ENCODE measurements at places on chromosomes 7 and 10. TPM values are rescaled to one million over a fixed set of nuclear protein-coding genes. Genes with fewer than 3 reads are reported as not detected.

The KIF11 gene
- 36.2 TPM for total RNA-seq

DNA sequence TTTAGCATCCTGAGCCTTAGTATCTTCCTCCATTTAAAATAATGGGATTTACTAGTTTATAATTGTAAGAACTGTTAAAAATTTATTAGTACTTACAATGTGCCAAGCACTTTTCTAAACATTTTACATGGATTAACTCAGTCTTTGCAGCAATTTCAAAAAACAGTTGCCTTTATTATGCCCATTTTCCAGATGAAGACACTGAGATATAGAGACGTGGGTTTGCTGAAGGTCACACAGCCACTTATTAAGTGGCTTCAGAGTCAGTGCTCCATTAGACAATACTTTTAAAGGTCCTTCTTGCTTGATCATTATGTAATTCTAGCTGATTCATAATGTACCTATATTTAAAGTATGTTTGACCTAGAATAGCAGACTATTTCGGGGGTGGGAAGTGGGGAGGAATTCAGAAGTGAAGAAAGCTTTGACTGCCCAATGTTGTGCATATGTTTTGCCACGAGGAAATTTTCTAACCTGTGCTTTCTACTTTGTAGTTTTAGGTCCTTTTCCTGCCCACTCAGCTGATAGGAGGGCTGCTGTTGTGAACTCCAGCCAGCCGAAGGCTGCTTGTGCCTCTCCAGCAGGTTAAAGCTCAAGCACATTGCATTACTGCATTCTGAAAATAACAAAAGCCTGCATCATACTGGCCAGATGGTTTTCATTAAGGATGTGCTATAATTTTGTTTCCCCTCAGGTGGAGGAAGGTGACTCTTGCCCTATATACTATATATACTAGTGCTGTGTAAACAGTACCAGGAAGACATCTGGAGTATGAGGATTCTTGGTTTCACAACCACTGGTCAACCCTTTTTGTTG lies 4.3 kb downstream of the PLEKHA8 start:
- no peak for DNase-seq

- no peak for DNase-seq
Observed at GRCh38 chr10:75655791-75656451, 224.5 kb downstream of the LRMDA start.

GRCh38 chr10:3048119-3049019 lies 19.0 kb upstream of the PFKP start:
- DNase-seq: no peak

- DNase-seq: no peak
Observed at GRCh38 chr10:103054621-103055020, 136.5 kb downstream of the CNNM2 start.

- no peak for DNase-seq
Observed at GRCh38 chr10:1638889-1639419, 98.4 kb downstream of the ADARB2 start.

GRCh38 chr7:78434281-78434680 lies 635.7 kb downstream of the PHTF2 start:
- no peak for DNase-seq

Measured in CD8-positive, alpha-beta memory T cell (primary cell).